Activated CD4-positive, alpha-beta T cell treated with anti-CD3 and anti-CD28 coated beads for 36 hours (primary cell): ENCODE measurements at places on chromosomes 3 and 15.
A peak's percentile ranks its signal among the peaks of the same experiment; 100 is the strongest.

GRCh38 chr3:126580746-126581145 is 22.0 kb upstream of the C3orf22 start:
- no peak for DNase-seq

DNA sequence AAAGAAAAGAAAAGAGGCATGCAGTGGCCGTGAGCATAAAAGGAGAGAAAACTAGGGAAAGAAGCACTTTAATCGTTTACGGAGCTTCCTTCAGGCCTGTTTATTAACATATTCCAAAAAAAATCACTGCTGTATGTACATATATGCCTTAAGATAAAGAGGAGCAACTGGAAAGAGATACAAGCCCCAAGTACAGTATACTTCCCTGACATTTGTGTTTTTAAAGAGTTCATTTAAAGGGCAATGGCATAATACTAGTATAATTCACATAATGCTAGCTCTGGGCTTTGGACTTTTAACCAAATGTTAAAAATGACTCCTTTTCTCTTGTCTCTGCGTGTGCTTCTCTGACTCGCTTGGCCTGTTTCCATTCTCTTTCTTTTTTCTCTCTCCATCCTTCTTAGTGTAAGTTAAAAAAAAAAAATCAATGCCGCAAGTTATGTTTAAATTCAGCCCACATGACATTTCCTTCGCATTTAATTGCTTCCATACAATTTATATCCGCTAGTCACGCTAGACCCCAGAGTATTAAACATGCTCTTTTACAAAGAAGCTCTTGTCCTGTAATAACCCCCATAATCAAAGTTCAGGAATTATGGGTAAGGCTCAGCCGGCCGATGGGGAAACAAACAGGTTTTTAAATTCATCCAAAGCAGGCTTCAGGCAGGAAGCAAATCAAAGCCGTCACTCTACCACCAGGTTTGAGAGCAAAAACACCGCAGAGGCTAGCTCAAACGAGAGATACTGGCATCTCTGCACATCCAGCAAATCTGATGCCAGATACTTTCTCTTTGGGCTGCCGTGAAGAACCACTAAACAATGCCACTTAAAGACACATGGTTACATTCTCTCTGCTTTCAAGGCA is 19.4 kb downstream of the WWTR1 start:
- no peak for DNase-seq

- no peak for DNase-seq
These were observed 37.6 kb downstream of the ABTB1 start for GRCh38 chr3:127710155-127710941.

DNA sequence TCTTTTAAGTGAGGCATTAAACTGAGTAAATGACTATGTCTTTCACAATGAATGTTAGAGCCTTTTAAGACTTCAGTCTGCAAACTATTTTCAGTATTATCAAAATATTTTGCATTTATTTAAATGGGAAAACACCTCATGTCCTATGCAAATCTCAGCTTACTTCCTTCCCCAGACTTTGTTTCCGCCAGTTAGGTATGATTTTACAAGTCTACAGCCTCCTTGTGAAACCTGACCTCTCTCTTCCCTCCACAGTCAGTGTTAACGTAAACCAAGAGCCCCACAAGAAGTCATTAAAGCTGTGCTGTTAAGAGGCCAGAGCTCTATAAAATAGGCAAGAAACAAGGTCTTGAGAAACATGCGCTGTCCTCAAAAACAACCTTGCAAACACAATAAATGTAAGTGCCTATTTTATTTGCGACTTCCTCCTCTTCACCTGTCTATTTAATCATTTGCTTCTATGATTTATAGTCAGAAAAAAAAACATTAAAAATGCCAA is 48.3 kb downstream of the PRTG start:
- no peak for DNase-seq

GRCh38 chr15:47663101-47663500 is 54.2 kb upstream of the SEMA6D start:
- DNase-seq: no peak

DNA sequence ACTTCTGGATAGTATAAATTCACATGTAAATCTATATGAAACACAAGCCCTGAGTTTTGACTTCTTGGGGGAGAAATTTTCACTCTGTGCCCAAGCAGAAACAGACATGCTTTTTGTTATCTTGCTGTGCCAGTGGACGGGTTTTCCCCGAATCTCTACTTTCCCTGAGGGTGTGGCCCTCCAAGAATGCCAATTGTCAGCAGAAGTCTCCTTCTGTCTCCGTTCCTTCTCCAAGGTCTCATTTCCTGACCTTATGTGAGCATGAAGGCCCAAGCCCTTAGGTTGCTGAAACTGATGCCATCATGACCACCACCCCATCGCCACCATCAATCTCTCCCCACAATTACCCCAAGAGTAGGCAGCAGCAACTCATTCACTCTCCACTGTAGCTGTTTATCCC is 253.8 kb downstream of the XXYLT1 start:
- DNase-seq: no peak

- peak; percentile 75 for DNase-seq
These were observed 9.5 kb downstream of the CA12 start for GRCh38 chr15:63372018-63372705.

GRCh38 chr3:5431811-5432378 is 244.4 kb downstream of the EDEM1 start:
- no peak for DNase-seq

DNA sequence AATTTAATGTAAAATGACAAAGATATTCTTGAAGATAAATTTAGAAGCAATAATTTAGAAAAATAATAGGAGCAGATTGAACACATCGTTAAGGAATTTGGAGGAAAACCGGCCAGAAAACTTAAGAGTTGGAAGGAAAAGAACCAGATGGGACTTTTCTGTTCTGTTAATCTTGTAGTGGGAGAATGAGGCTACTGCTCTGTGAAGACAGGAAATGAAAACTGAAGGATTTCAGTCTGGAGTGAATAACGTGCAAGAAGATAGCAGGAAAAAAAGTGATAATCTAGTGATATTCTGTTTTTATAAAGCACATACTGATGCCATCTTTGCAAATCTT is 74.2 kb downstream of the DPPA2 start:
- no peak for DNase-seq

DNA sequence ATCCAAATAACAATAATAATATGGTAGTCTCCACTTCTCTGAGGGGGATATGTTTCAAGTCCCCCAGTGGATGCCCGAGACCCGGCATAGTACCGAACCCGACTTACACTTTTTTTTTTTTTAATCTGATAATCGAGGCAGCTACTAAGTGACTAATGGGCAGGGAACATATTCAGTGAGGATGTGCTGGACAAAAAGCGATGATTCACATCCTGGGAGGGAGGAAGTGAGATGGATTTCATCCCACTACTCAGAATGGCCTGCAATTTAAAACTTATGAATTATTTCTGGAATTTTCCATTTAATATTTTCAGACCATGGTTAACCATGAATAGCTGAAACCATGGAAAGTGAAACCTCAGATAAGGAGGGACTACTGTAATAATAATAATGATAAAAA is 49.5 kb upstream of the SELENOK start:
- DNase-seq: no peak

GRCh38 chr3:187899246-187899645 is 154.0 kb upstream of the BCL6 start:
- DNase-seq: no peak

DNA sequence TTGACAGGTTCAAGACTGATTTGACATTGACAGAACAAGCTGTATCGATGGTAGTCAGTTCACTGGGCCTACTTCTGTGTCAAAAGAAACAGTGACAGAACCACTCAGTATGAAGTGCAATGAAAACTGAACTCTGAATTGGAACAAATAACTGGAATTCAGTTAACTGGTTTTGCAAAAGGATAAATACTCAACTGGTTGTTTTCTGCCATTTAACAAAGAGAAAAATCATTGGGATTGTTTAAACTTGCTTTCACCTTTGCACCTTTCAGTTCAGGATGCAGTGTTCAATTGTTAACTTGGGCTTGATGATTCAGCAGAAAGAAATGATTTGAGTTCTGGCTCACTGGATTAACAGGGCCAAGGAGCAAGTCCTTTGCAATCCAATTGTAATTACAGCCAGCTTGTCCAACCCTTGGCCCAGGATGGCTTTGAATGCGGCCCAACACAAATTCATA is 4.9 kb downstream of the BTD start:
- no peak for DNase-seq

DNA sequence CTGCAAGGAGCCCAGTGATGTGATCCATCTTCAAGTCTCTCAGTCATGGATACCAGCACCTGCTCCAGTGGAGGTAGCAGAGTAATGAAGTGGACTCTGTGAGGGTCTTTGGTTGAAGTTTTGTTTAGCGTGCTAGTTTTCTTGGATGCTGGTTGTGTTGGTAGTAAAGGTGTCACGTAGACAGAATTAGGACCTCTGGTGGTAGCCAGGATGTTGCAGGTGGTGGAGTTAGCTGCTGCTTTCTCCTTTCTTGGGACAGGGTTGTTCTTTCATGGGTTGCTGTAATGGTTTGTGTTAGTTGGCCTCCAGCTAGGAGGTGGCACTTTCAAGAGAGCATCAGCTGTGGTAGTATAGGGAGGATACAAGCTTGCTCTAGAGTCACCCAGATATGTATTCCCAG is 125.2 kb downstream of the ANXA2 start:
- no peak for DNase-seq

DNA sequence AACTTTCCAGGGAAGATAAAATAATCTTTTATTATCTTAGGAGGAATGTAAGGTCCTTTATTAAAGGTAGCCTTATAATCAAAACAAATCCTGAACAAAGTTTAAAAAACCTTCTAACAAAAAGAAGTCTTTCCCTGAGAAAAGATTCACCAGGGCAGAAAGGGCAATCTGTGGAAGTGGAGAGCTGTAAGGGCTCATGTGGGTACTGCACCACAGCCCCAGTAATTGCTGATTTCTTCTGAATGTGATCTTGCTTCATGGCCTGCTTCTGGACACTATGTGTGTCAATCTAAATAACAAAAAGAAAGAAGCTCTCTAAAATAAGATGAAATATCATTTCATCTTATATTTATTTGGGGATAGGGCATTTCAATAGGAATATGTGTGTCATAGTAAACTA is 1501.6 kb downstream of the OTOL1 start:
- DNase-seq: no peak

DNA sequence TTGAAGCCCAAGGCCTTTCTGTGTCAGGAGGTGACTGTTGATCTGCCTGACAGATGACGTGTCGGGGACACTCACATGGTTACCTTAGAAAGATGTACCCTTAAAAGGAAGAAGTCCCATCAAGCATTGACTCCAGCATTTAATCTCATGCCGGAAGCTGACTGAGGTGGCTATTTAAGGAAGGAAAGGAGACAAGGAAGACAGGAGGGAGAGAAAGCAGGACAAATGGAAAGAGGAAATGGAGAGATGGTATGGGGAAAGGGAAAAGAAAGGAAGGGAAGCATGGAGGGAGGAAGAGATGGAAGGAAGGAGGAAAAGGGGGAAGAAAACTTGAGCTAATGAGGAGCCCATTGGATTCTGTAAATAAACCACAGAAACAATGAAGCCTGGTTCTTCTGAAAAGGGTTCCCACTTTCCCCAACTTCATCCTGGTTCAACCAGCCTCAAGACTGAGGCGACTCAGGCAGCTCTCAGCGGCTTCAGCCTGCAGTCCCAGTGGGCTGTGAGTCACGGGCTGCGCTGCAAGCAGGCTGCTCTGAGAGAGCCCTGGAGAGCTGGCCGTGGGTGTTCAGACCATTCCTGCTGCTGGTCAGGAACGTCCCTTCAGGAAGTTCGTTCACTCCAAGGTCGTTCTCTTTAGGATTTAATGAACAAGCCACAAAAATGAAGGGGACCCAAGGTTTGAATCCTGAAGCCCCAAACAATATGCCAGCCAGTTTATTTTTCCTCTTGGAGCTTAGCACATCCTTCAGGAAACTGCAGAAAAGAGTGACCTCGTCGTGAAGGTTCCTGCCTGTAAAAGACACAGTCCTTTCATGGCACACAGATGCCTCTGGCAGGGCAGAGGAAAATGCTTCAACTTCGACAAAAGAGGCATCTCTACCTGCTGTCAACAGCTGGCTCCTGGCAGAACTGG is 69.6 kb upstream of the THBS1 start:
- DNase-seq: no peak

- DNase-seq: peak; percentile 34
These were observed 160.7 kb downstream of the SQOR start for GRCh38 chr15:45795440-45796069.

- DNase-seq: no peak
These were observed 49.9 kb downstream of the MME start for GRCh38 chr3:155130001-155130400.

DNA sequence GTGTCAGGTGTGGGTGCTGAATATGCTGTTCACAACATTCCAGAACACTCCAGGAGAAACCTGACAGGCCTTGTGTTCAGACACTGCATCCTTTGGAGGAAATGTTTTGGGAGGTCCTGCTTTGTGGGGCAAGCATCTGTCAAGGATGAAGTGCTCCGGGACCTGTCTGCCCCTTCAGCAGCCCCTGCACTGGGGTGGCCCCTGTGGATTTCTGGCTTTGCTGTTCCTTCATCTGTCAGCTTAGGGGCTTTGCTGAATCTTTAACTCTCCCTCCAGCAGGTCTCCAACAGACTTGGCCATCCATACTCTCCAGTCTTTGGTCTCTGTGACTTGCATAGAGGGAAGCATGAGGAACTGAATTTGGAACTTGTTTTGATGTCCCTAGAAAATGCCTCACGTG is 3.1 kb downstream of the PRR23E start:
- DNase-seq: no peak

- DNase-seq: no peak
These were observed 6.3 kb downstream of the TM4SF1 start for GRCh38 chr3:149371001-149371722.
